ENCODE measurements at places on chromosomes 5 and 9. TPM values are rescaled to one million over a fixed set of nuclear protein-coding genes. Genes with fewer than 3 reads are reported as not detected.
A peak's percentile ranks its signal among the peaks of the same experiment; 100 is the strongest.

DOK3 gene
- total RNA-seq: 10.4 TPM

NR5A1 gene
- total RNA-seq: 88.4 TPM

FOXD4L3 gene
- not detected for total RNA-seq

CER1 gene
- not detected for total RNA-seq

CCL28 gene
- 4.4 TPM for total RNA-seq

FRMD3 gene
- 2.3 TPM for total RNA-seq

DNA sequence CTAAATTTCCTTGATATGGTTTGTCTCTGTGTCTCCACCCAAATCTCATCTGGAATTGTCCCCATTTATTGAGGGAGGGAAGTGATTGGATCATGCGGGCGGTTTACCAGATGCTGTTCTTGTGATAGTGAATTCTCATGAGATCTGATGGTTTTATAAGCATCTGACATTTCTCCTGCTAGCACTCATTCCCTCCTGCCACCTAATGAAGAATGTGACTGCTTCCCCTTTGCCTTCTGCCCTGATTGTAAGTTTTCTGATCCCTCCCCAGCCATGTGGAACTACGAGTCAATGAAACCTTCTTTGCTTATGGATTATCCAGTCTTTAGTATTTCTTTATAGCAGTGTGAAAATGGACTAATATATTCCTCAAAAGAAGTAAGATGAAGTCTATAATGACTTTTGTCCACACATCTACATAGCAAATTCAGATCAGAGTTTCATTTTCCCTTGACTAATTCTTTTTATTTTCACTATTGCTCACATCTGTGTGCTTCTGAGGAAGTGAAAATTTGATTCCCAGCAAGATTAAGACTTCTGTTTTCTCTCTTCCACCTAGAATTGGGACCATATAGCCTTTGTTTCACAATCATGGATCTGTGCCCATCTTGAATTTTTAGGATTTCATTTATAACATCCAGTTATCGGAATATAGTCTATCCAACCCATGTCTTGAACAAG, 393.5 kb downstream of the DMAC1 start:
- no peak overlapping the region for H3K4me3 ChIP-seq
- H3K36me3 ChIP-seq: no peaks in the 10 kb centered on the region
- no peaks in the 10 kb centered on the region for H3K4me1 ChIP-seq
- no peak for DNase-seq
- no peaks in the 10 kb centered on the region for H3K27me3 ChIP-seq

GRCh38 chr5:90483206-90483605, 8.5 kb downstream of the POLR3G start:
- H3K27ac ChIP-seq: no peak overlapping the region
- H3K4me1 ChIP-seq: no peaks in the 10 kb centered on the region
- no peaks in the 10 kb centered on the region for H3K27me3 ChIP-seq
- no peaks in the 10 kb centered on the region for H3K36me3 ChIP-seq
- no peak overlapping the region for H3K4me3 ChIP-seq

DNA sequence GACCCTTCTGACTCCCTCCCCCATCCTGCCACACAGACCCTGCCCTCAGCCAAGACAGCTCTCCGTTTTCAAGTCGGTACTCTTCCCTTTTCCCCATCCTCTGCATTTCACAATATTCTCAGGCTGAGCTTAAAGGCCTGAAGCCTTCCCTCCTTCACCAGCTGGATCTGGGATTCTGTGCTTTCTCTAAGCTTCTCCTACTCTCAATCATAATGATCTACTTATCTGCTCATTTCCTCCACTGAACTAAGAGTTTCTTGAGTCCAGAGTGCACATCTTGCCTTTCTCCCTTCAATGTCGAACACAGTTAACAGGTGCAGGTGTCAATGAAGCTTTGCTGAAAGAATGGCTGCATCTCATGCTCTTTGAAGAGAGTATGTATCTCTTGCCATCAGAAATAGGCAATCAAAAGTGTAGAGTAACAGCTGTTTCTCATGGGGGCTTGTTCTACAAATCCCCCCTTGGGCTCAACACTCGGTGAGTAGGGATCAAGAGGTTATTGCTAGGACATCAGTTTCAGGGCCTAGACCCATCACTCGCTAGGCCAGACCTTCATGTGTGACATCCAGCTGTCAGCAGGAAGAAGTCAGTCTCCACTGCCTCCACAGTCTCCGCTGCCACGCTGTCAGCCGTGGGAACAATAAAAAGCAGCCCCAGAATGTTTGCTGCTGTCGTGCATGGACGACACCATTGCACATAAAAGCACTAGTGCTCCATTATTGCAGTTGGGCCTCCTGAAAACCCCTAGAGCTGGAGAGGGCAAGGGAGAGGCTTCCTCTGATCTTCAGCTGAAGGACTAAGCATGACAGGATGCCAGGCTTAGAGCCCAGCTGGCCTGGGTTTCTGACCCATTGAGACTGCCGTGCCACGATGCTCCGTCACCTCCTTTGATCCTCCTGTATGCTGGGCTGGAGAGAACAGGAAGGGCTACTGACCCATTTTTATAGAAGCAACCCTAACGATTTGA, 23.7 kb downstream of the TRAF1 start:
- no peaks in the 10 kb centered on the region for H3K4me1 ChIP-seq
- DNase-seq: no peak
- no peak overlapping the region for H3K27ac ChIP-seq
- H3K27me3 ChIP-seq: no peaks in the 10 kb centered on the region

DNA sequence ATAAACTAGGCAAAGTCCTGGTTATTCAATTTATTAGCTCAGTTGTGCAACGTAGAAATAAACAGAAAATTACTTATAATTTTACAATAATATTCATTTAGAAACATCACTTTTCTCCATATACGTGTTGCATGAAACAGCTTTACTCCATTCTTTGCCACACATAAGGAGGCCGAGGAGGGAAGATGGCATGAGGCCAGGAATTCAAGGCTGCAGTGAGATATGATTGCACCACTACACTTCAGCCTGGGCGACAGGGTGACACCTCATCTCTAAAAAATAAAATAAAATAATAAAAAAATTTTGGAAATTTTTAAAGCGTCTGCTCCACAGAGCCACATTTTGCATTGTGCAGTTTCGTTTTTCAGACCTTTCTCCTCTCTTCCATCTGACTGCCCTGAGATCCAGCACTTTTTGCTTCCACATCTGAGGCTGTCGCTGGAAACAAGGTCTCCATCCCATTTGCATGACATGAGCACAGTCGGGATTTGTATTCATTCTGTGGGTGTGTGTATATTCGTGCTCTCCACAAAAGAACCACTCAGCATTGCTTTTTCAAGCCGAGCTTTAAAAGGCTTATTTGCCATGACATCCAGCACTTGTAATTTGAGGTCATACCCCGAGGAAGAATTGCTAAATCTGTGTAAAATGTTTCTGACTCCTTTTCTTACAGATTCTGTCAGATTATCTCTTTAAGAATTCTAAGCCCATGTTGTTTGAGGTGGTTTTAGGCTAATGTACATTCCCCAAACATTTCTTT, 98.6 kb upstream of the MSX2 start:
- DNase-seq: no peak
- H3K36me3 ChIP-seq: no peaks in the 10 kb centered on the region
- no peaks in the 10 kb centered on the region for H3K27me3 ChIP-seq
- H3K27ac ChIP-seq: no peak overlapping the region

GRCh38 chr5:89755024-89755423, 654.5 kb downstream of the CETN3 start:
- no peak overlapping the region for H3K4me3 ChIP-seq
- no peaks in the 10 kb centered on the region for H3K36me3 ChIP-seq
- H3K27ac ChIP-seq: no peak overlapping the region
- DNase-seq: no peak
- no peaks in the 10 kb centered on the region for H3K4me1 ChIP-seq

GRCh38 chr9:89372230-89372816, 54.0 kb downstream of the SECISBP2 start:
- H3K27me3 ChIP-seq: no peaks in the 10 kb centered on the region
- H3K4me1 ChIP-seq: no peaks in the 10 kb centered on the region
- H3K4me3 ChIP-seq: no peak overlapping the region

DNA sequence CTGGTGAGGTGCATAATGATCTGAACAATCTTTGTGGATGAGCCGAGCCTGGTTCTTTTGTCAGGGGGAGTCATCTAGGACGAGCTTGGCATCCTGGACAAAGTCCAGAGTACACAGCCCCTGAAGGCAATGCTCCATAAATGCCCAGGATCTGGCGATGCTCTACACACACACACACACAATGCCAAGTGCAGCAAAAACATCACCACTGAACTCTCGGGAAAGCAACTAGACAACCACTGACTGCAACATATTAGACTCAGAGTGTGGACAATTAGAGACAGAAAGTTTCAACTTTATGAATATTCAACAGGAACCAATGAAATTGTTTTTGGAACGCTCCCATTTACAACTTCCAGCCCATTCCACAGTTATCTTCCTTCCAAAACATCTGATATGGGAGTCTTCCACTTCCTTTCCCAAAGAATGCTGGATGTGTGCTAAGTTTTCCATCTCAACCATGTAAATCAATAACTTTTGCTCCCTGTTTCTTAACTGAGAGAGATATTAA, 227.6 kb upstream of the ANKRD55 start:
- H3K27ac ChIP-seq: no peak overlapping the region
- H3K4me3 ChIP-seq: no peak overlapping the region
- DNase-seq: peak; percentile 75
